ENCODE measurements at places on chromosomes 4 and X. TPM values are rescaled to one million over a fixed set of nuclear protein-coding genes. Genes with fewer than 3 reads are reported as not detected.

CXCL5 gene
- polyA plus RNA-seq, result 1.6 TPM

BCAP31 gene
- 256 TPM for polyA plus RNA-seq

GRCh38 chr4:15907430-15907829 is 31.1 kb downstream of the FGFBP1 start:
- DNase-seq, result no peak

UCP1 gene
- not detected for polyA plus RNA-seq

LRCH2 gene
- not detected for polyA plus RNA-seq

DNA sequence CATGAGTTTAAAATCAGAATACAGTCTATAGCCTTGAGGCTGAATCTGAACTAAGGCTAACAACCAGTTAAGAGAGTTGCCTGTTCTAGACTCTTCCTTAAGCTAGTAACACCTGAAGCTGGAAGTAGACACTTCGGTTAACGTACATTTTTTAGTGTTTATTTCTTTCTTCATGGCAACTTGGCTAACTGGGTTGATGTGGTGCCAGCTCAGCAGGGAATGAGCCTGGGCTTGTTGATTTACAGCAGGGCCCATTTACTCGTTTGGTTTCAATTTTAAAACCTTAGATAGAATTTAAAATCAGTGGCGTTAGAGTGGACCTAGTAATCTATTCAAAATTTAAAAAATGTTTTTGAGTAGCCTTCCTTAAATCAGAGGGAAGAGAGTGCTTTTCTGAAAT is 137.6 kb upstream of the ESX1 start:
- DNase-seq, result peak; percentile 54

DNA sequence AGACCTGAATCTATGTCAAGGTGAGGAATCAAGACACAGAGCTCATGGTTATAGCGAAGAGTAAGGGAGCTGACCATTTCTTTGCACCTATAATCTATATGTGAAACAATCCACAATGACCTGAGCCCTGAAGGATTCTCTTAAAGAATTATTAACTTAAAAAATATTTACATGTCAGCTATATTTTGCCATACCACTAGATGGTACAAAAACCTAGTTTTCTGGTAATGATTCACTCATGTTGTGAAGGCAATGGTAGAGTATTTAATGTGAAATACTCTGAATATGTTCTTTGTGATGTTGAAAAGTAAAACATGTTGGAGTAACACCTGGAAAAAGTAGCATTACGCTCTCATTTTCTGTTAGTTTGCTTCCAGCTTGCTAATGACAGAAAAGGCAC is 40.0 kb downstream of the VGLL1 start:
- no peak for DNase-seq

DNA sequence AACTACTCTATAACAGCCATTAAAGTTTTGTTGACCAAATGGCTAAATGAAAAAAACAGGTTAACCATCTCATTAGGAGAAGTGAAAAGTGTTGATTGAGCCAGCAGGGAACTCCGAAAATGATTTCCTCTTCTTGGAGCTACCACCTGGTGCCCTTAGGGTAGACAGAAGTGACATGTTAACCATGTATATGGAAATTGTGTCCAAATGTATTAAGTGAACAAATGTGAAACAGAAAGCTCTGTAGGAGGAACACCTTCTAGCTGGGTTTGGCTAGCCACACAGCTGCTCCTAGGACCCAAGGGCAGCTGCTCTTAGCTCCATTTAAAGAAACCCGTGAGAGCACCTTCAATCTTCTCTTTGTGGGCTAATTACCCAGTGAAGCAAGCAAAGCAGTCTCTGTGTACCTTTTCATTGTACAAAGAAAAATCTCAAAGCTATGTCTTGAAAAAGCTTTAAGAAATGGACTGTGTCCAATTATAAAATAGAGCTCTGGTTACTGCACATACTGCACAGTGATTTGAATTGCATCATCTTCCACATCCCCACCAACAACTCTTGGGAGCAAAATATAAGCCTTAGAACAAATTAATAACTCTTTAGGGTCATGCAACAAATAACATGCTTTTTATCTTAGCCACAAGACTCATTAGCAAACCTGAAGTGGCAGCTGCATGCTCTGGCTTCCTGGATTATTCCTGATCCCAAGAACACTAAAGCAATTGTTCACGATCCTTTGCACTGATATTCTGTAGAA is 59.2 kb upstream of the PARM1 start:
- no peak for DNase-seq

DNA sequence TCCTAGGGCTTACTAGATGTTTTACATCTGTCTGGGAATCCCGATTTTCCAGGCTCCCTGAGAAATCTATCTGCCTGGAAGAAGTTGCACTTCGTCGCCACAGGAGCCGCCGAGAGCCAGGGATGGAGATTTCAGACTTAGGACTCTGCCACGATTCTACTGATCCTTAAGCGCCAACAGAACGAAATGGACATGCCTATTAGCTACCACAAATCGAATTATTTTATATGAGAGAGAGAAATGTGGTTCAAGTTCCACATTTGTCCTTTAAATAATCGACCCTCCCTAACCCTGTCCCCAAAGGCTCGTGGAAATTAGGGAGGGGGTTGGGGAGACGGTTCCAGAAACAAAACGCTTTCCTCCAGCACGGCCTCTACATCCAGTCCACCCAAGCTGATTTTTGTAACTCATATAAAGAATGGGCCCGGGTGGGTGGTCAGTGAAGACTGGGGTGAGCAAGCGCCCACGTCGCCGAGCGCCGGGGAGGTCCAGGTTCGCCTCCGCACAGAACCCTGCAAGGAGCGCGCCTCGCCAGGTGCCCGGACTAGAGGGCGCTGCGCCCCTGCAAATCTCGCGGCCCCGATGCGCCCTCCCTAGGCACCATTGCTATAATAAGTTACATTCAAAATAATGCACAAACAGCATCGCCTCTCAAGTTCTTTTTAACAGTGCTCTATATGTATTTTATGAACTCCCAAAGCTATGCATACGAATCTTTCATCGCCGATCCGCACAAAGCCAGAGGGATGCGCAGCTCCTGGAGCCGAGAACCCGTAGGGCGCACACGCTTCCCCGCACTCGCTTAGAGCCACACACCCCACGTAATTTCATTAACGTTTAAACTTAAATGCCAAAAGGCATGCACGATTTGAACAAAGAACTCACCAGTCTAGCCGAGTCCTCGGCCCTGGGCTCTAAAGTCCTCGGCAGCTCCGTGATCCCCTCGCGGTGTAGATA is 2.1 kb upstream of the FAT1 start:
- DNase-seq, result peak; percentile 77

GRCh38 chr4:54929459-54929858 is 195.9 kb downstream of the KDR start:
- no peak for DNase-seq

HTN1 gene
- not detected for polyA plus RNA-seq

DNA sequence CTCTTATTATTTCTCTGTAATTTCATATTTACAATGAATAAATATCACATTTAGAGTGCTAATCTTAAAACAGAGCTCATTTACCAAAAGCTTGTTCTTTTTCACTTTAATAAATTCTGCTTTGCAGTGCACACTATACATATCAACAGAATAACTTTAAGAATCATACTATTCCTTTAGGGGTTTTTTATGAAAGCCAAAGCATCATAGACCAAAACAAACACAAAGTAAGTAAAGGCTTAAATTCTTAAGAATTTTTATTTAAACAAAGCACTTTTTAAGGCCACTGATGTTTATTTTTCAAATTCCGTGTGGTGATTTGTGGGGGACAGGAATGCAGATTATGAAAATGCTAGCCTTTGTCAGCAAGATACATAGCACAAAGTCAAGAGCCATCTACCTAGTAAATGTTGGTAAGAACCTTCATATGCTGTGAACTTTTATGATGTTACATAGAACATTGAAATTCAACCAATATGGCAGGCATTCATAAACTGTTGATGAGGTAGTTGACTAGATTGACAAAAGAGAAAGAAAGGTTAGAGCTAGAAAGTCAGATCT is 17.8 kb downstream of the TIGD2 start:
- no peak for DNase-seq

DNA sequence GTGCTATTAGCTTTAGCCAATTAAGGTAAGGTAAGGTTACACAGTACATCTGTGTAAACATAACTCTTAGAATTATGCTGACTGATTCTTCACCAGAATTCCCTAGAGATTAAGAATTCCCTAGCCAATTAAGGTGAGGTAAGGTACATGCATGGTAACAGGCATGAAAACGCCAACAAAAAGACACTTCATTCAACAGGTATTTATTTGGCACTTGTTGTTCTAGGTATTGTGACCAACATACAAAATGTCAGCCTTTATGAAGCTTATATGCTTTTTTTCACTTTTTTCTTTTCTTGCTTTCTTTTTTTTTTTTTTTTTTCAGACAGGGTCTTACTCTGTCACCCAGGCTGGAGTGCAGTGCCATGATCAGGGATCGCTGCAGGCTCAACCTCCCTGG is 47.2 kb downstream of the EDNRA start:
- no peak for DNase-seq

- no peak for DNase-seq
Observed at GRCh38 chr4:69057620-69058409, 38.5 kb upstream of the UGT2B7 start.

- no peak for DNase-seq
Observed at GRCh38 chr4:168490711-168491110, 6.1 kb upstream of the PALLD start.

GRCh38 chr4:115711575-115711974 is 598.2 kb upstream of the NDST4 start:
- peak; percentile 4 for DNase-seq

ARHGAP36 gene
- not detected for polyA plus RNA-seq

GRCh38 chr4:8773124-8773931 is 98.3 kb downstream of the HMX1 start:
- no peak for DNase-seq

CENPVL2 gene
- not detected for polyA plus RNA-seq

- no peak for DNase-seq
Observed at GRCh38 chrX:130049821-130050220, 60.5 kb downstream of the ELF4 start.
